Activated CD8-positive, alpha-beta memory T cell treated with anti-CD3 and anti-CD28 coated beads for 1 hour (primary cell): ENCODE measurements at places on chromosomes 4 and X.

DNA sequence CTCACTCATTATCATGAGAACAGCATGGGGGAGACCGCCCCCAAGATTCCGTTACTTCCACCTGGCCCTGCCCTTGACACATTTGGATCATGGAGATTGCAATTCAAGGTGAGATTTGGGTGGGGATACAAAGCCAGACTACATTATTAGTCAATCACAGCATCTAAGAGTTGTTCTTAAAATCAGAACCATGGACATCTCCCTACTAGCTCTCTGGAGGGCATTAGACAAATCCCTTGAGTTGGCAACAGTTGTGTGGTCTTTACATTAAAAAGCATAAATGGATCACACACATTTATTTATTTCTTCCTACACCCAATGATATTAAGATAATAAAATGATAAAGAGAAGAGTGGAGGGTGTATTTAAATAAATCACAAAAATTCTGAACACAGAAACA lies 262.8 kb upstream of the VCX start:
- no peak for DNase-seq

GRCh38 chr4:59127743-59128142 lies 2017.6 kb upstream of the IGFBP7 start:
- DNase-seq: no peak

DNA sequence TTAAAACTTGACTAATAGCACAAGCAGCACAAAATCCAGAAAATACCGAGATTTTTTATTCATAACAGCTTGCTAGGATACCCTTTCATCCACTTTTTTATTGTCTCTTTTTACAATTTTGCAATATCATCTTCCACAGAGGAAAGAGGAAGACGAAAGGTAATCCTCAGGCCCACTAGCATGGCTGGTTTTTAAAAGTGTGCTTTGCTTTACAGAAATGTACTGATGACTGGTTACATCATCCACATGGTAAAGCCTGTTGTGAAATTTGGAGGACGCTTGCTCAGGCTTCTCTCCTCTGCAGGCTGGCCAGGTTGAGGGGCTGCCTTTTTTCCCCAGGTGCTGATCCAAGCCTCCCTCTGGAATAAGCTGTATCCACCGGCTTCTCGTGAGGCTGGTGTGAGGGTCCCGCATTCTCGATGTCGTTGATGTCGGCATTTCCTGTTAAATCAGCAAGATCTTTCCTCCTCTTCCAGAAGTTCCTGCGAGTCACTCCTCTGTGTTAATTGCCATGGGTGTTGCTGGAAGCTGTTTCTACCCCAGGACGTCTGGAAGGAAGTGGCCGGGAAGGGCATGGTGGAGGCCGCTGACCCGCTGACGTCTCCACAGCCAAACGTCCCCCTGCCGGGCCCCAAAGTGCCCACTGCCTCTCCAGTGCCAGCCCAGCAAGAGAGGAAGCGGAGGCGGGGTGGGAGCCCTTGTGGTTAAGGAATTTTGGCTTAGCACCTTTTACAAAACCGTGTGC lies 5.8 kb upstream of the DGKQ start:
- no peak for DNase-seq

GRCh38 chrX:106874075-106874474 lies 29.1 kb downstream of the RIPPLY1 start:
- no peak for DNase-seq

DNA sequence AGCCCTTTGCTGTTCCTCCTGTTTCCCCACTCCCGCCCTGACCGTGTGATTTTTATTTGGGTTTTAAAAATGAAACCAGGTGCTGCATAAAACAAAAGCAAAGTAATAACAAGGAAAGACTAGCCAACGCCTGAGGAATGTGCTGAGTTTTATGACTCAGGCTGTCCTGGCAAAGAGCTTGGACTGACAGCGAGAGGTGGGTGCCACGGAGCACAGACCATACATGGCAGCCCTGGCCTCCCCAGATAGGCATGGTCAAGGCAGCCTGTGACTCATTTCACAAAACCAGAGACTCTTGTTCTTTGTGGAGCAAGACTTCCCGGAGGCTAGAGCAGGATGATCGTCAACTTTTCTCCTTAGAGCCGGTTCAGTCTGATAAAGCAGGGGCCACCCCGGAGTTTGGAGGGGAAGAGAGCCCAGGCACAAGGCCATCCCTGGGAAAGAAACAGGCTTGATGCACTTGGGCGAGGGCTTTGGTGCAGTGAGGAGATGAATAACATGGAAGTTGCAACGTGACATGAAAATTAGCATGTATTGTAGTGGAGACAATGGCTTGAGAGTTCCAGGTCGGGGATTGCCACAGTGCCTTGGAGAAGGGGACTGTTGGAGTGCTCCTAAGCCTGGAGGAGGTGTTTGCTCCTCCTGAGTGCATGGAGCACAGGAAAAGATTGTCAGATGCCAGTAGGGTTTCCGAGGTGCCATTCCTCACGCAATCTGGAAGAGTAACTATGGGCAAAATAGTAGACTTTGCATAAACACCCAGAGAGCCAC lies 54.8 kb downstream of the C4orf51 start:
- no peak for DNase-seq

GRCh38 chr4:132240081-132240480 lies 909.0 kb upstream of the PCDH10 start:
- DNase-seq: no peak

DNA sequence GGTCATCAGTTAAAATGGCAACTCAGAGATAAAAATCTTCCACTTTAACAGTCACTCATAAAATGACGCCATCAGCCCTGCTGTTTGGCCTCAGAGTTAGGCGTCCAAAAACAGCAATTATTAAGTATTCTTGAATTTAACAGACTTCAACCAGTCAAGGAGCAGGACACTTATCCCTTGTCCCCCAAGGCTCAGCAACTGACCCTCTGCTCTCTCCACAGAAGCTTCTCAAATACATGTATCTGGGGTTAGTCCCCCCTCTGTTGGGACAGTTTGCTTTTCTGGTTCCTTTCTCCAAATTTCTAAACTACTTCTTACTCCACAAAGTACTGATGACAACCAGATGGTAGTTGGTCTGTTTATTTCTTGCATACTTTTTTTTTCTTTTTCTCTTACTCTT lies 54.4 kb downstream of the SOD3 start:
- no peak for DNase-seq

GRCh38 chrX:47297874-47298273 lies 65.1 kb downstream of the USP11 start:
- DNase-seq: no peak

GRCh38 chr4:121304893-121305292 lies 75.9 kb downstream of the QRFPR start:
- no peak for DNase-seq
